Right ventricle myocardium inferior (tissue), 1 donor: ENCODE measurements at places on chromosomes 7 and 10. TPM values are rescaled to one million over a fixed set of nuclear protein-coding genes. Genes with fewer than 3 reads are reported as not detected.
A peak's percentile ranks its signal among the peaks of the same experiment; 100 is the strongest.

DNA sequence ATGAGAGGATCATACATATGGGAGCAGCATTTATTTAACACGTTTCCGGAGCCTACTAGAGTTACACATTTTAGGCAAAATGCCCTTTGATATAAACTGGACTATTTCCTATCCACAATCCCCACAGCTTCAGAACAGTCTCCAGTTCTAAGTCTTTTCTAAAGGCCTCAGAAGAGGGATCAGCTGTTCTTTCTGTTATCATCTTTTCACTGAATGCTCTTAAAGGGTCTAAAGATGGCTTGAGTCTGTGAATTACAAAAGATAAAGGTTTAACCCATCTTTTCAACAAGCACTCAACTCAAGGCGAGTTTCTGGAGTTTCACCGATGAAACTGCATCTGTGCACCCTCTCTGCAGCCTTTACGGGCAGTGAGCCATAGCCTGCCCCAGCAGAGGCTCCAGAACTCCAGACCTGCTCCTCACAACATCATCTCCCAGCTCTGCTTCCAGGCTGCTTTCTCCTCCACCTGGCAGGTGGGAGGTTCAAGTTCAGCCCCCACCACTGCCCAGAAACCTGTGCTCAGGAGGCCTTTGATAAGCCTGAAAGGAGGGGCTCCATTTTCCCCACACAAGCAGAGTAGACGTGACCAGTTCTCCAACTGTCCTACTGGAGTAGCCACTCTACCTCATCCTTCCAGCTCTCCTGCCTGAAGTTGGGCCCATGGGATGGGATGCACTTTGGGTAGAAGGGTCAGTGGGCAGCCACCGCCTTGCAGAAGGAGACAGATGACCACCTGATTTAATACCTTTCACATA is 53.4 kb downstream of the HSPA12A start:
- DNase-seq, result peak; percentile 27

The HTRA1 gene
- total RNA-seq, result 41.6 TPM

DNA sequence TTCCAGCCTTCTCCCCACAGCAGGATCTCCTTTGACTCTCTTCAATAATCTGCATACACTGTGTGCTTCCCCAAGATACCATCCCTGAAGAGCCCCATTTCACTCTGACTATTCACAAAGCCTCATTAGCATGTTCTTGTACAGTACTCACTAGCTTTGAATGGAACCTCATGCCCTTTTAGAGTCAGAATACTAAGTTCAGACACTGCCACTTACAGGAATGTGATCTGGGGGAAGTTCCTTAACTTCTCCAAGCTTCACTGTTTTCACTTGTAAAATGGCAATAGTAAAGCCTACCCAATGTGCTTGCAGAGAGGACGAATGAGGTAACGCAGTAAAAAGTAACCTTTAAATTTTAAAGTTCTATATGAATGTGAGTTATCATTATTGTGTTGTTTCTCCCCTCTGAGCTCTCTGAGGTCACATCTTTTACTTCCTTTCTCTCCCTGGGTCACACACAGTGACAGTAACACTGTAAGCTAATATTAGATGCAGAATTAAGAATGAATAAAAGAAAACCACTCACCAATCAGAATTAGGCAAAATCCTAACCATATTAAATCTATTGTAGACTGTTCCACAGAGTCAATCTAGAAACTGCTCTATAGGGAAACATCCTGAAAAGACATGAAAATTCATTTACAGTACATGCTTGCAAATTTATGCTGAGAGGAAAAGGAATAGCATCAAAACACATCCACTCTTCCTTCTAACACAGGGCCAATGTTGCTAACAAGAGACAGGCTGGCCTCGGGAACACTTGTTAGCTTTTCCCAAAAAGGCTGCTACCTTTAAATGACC is 64.2 kb upstream of the IL6 start:
- no peak for DNase-seq

The HABP2 gene
- not detected for total RNA-seq

The AOAH gene
- total RNA-seq, result 1.9 TPM

DNA sequence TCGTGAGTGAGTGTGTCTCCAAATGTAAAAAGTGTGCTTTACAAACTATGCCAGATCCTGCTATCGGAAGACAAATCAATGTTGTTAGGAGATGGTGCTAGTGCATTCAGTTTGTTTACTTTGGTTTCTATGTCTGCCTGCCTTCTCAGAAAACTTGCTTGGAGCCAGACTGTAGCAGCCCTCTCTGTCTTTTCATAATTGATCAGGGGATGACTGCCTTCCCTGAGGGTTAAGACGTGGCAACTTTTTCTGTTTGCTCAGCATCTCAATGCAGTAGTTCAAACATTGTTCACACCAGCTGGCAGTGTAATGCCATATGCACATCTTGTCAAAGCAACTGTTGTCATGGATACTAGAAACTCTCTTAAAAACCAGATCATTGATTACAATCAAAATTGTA is 118.5 kb downstream of the FOXP2 start:
- no peak for DNase-seq

DNA sequence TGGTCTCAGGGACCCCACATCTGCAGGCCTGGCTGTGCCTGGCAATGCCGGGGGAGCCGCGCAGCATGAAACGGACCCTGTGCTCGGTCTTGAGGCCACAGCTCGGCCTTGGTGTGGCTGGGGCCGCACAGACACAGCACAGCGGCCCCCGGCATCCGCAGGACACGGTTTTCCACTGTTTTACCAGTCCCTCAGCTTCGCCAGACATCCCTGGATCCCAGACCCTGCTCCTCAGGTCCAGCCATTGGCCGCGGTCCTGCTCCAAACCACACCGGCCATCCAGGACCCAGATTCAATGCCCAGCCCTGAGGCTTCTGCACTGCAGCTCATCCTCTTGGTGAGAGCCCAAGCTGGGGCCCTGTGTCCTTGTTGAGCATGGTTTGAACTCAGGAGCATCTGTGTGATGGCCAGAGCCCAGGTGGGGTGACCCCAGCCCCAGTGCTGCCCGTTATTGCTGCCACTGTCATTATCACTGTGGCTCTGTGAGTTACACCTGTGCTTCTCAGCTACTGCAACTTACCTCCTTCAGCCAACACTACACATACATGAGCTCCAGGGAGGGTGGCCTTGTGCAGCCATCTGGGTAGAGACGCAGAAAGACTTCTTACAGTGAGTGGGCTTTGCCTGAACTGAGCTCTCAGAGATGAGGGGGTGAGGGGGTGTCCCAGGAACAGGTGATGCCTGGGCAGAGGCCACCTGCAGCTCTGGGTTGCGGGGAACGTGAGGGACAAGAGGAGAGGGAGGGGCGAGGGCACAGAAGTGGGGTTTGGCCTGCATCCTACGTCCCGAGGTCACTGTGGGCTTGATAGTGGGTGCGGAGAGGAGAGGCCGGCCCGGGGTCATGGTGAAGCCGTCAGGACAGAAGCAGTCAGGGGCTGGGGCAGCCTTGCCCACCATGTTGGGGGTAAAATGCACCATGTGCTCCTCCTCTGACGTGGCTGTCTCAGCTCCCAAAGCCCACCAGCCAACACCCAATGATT is 567.6 kb downstream of the PTPRN2 start:
- no peak for DNase-seq
